Endodermal cell (in vitro differentiated cells): ENCODE measurements at places on chromosomes 3 and 15.

GRCh38 chr3:107629566-107629965 is 106.8 kb downstream of the BBX start:
- DNase-seq: no peak

- peak; percentile 77 for DNase-seq
These were observed 897 bp downstream of the RAD54L2 start for GRCh38 chr3:51539291-51539941.

GRCh38 chr3:29513236-29513635 is 232.4 kb downstream of the RBMS3 start:
- no peak for DNase-seq

- no peak for DNase-seq
These were observed 19.9 kb upstream of the POLR2M start for GRCh38 chr15:57686657-57687056.

DNA sequence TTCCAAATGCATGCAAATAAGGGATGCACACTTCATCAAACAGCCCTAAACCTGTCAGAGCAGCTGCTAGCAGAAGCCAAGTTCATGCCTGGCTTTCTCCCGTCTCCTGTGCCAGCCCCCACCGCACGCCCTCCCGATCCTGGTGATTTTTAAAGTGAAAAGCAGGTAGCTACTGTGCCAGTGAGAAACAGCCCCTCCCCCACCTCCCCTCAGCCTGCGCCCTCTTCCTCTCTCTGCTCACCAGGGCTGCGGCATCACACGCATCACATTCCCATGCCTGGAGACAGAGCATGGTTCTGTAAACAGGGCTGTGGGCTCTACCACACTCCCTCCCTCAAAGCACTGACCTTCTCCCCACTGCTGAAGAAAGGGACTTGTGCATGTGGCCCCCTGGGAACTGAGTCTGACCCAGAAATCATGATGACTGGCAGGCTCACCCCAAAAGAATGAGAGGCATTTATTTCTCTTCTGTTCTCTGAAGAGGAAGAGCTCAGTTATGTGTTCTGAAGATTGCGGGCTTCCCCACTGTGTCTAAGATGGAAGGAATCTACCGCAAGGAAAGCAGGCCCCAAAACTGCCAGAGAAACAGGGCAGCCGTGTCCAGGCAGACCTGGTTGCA is 14.5 kb upstream of the SLC6A1 start:
- peak; percentile 81 for DNase-seq

GRCh38 chr3:15977090-15977489 is 179.3 kb upstream of the ANKRD28 start:
- no peak for DNase-seq

DNA sequence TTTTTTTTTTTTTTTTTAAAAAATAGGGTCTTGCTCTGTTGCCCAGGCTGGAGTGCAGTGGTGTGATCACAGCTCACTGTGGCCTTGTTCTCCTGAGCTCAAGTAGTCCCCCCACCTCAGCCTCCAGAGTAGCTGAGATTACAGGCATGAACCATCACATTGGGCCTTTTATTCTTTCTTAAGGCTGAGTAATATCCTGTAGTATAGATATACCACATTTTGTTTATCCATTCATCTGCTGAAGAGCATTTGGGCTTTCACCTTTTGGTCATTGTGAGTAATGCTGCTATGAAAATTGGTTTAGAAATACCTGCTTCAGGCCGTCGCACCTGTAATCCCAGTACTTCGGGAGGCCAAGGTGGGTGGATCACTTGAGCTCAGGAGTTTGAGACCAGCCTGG is 42.6 kb downstream of the PAQR5 start:
- no peak for DNase-seq

- peak; percentile 8 for DNase-seq
These were observed 117.0 kb downstream of the SMAD6 start for GRCh38 chr15:66819084-66819483.

GRCh38 chr3:38646630-38647029 is 2.9 kb downstream of the SCN5A start:
- DNase-seq: peak; percentile 82

- no peak for DNase-seq
These were observed 222.8 kb downstream of the FOXP1 start for GRCh38 chr3:71360764-71361163.

DNA sequence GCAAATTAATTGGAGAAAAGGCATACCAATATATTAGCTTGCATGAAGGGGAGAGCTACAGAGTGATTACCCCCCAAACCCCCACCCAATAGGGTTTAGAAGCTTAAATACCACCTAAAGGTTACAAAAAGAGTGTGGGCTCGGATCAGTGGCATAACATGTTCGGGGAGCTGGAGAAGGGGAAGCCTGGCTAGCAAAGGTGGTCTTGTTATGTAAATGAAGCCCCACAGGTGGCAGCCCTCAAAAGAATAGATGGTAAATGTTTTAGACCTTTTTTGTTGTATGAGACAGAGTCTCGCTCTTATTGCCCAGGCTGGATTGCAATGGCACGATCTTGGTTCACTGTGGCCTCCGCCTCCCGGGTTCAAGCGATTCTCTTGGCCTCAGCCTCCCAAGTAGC is 10.9 kb upstream of the PXK start:
- peak; percentile 65 for DNase-seq

GRCh38 chr3:121477589-121477988 is 68.2 kb downstream of the POLQ start:
- no peak for DNase-seq

- DNase-seq: no peak
These were observed 605.7 kb upstream of the CFAP20DC start for GRCh38 chr3:59655418-59656015.

- DNase-seq: no peak
These were observed 85.6 kb upstream of the PDZRN3 start for GRCh38 chr3:73710340-73710739.

DNA sequence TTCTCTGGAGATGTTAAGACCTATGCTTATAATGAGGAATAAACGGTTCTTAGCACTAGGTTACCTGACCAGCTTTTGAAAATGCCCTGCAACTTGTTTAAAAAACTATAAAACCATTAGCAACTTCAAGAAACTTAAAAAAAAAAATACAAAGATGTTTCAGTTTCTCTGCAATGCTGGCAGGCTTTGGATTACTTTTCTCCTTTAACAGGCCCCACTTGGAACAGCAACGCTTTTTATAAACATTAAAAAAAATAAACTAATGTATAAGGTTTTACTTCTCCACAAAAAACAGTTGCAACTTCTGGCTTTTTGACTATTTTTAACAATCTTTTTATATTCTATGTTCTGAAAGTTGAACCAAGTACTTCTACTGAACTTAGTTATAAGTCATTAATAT is 1006.7 kb downstream of the ROBO1 start:
- no peak for DNase-seq

GRCh38 chr3:104629038-104629437 is 737.7 kb upstream of the ALCAM start:
- DNase-seq: no peak

- no peak for DNase-seq
These were observed 388.5 kb upstream of the THBS1 start for GRCh38 chr15:39192351-39192750.

DNA sequence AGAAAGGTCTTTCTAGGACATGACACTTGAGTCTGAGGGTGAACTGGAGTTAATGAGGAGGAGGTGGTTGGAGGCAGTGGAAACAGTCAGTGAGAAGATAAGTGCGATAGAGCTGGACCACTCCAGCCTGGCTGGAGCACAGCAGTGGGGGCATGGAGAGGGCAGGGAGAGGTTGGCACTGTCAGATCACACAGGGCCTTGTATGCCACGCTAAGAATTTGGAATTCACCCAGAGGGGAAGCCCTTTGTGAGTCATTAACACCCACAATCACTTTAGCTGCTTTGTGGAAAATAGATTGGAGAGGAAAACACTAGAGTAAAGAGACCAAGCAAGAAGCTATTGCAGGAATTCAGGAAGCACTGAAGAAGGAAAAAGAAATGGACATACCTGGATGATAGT is 83.3 kb downstream of the ZNF621 start:
- DNase-seq: no peak

DNA sequence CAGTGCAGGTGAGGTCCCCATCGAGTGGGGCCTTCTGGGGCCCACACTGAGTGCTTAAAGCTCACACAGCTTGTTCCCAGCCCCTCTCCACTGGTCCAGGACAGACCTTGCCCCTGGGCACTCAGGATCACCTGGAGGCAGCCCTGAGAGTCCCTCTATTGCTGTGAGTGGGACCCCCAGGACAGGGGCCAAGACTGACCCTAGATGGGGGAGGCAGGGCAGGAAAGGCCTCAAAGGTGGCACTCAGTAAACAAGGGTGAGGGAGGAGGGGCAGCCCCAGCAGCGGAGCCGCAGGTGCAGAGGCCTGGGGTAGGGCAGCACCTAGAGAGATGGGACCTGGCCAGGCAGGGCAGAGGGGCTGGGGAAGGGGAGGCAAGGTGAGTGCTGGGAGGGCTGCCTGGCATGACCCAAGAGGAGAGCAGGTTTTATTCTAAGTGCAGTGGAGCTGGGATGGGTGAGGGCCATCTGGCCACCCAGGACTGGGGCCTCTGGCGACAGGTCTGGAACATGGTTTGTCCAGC is 27.9 kb downstream of the CFAP100 start:
- peak; percentile 44 for DNase-seq

- no peak for DNase-seq
These were observed 99.9 kb upstream of the GAP43 start for GRCh38 chr3:115523458-115523857.

DNA sequence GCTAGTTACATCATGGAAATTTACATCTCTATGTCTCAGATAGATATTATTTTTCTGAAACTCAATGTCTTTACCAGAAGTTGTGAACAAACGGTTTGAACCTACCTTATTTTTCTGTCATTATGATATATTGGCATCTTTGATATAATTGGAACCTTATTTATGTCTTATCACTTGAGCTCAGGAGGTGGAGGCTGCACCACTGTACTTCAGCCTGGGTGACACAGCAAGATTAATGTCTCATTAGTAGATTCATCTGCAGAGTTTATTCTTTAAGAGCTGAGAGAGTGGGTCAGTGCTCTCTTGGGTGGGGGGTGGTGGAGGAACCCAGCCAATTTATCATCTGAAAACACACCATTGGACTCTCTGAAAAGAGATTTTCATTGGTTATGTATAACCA is 21.4 kb downstream of the SCG3 start:
- DNase-seq: no peak
